ENCODE measurements at places on chromosomes 4 and X.

GRCh38 chr4:83677656-83678055 is 141.7 kb downstream of the GPAT3 start:
- DNase-seq = no peak

DNA sequence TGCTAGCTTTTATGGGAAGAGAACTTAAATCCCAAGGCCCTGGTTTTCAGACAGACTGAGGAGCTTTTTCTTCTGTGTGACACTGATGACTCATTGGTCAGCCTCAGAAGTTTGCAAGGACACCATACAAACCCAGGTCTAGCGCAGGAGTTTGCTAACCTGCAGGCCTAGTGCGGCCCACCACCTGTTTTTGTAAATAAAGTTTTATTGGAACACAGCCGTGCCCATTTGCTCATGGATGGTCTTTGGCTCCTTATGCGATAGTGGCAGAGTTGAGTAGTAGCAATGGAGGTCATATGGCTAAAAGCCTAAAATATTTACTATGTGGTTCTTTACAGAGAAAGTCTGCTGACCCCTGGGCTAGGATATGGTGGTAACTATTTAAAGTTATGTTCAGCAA is 98.3 kb downstream of the STOX2 start:
- no peak for DNase-seq

GRCh38 chr4:14771094-14771493 is 231.2 kb upstream of the CPEB2 start:
- no peak for DNase-seq

GRCh38 chr4:151921811-151922210 is 161.0 kb upstream of the GATB start:
- DNase-seq = no peak

GRCh38 chr4:53432528-53433424 is 55.3 kb downstream of the FIP1L1 start:
- DNase-seq = no peak

- no peak for DNase-seq
Observed at GRCh38 chrX:68755616-68756125, 73.2 kb upstream of the EFNB1 start.

DNA sequence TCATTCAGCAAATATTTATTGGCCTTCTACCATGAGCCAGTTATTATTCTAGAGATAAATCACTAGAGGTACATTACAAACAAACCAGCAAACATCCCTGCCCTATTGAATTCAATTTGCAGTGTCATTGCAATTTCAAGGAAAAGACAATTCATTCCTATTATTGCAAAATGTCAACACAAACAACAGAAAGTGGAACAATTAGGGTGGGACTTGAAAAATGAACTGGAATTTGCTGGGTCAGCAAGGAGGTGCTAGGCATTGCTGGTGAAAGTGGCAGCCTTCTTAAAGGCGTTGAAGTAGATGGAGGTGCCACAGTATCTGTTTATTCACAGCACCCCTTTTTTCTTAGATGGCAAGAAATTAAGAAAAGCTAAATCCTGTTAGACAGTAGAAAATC is 224.0 kb upstream of the BMP3 start:
- no peak for DNase-seq

DNA sequence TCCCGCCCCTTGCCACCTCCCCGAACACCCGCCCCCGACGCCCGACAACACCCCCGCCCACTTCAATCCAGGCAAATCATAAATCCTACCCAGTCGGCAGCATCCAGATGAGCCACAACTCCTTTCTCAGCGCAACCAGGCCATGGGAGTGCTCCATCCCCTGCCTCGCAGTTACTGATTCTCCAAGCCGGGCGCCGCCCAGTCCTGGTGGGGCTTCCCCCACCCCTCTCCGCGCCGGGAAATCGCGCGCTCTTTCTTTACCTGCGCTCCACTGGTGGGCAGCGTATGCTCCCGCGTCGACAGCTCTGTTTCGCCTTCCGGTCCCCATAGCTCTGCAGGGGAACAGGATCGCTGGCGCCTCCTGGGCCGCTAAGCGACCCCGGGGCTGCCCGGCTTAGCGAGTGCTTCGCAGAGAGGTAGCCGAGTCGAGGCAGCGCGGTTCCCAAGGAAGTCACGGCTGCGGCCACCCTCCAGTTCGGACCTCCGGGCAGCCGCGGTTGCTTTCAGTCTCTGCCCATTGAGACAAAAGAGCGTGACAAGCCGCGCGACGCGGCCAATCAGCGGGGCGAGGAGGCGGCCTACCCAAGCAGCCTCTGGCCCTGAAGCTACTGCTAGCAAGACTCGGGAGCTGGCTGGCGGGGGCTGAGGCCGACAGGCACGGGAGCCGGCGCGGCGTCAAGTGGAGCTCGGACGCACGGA is 43.7 kb upstream of the TMSB15B start:
- peak; percentile 71 for DNase-seq

- no peak for DNase-seq
Observed at GRCh38 chr4:188783606-188784160, 644.4 kb downstream of the TRIML1 start.
